Stimulated activated CD8-positive, alpha-beta memory T cell treated with anti-CD3 and anti-CD28 coated beads, Interleukin-4, amount 100 ng/mL, for 48 hours (primary cell): ENCODE measurements at places on chromosomes 11 and 22.

DNA sequence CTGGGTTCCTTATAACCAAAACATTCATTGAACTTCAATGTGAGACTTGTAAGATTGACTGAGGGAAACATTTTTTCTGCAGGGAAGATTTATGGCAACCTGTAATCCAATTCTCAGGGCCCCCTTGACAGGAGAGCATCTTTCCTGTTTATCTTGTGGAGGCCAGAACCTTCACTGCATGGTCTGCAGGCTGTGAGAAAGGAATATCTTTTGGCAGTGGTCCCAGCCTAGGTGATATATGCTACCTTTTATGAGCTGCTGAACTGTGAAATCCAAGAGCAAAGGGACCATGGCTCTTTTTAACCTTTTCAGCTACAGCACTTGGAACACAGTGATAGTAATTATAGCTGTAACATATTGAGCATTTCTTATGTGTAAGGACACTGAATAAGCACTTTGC lies 590.2 kb upstream of the B3GAT1 start:
- no peak for DNase-seq

DNA sequence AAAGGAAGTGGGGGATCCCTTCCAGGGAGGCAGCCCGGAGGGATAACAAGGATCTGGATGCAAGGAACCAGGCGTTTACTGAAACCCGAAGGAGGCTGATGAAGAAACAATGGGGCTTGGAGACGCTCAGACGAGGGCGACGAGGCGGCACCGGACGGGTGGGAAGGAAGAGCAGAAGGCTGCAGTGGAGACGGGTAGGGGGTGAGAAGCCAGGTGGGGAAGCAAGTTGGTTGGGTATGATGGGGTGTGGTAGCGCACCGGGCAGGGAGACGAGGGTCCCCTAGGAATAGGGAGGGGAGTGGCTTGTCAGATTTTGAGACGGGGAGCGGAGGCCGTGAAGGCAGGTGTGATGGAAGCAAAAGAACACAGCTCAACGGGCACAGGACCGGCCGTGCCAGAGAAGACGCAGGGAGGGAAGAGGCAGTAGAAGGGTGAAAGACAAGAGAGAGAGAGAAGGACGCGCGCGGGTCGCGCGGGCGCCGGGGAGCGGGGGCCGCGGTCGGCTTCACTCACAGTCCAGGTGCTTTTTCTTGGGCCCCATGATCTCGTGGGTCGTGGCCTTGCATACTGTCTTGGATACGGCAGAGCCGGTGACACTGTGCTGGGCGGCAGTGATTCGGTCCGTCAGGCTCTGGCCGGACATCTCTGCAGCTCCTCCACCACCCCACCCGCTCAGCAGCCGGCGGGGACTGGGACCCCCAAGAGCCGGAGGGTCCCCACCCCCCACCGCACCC lies 579 bp downstream of the PICALM start:
- peak; percentile 62 for DNase-seq

GRCh38 chr11:111944139-111944538 lies 7.0 kb downstream of the DIXDC1 start:
- DNase-seq = no peak

GRCh38 chr11:5611627-5612026 lies 13.2 kb upstream of the TRIM34 start:
- DNase-seq = no peak

- no peak for DNase-seq
These were observed 245.0 kb upstream of the POU2AF2 start for GRCh38 chr11:111000400-111001080.

DNA sequence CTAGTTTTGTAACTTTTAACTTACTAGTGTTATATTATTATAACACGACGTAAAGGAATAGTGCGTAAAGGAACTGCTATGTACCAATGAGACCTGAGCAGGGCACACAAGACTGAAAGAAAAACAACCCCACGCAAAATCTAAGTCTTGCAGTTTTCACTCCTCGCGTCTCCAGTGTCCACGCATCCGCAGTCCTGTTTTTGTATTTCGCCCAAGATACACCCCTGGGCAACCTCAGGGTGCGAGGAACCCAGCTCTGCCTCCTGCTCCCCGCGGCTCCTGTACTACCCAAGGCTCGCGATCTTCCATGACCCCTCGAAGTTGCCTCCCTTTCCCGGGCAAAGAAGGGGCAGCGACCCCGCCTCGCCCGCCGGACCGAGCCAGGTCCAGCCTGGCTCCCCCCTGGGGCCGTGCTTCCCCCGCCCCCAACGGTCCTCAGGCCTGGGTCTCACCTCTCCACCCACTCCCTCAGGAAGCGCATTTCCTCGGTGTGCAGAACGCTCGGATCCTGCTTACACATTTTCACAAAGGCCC lies 393 bp downstream of the ST13 start:
- no peak for DNase-seq

DNA sequence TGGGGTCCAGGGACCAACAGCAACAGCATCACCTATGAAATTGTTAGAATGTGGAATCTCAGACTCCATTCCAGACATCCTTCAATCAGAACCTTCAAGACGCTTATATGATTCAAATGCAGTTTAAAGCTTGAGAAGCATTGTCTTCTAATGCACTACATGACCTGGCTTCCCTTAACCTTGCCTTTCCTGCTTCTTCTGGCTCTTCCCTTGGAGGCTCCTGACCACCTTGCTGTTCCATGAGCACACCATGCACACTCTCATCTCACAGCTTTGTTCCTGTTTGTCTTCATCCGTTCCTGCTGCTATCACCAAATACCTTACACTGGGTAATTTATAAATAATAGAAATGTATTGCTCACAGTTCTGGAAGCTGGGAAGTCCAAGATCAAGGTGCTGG lies 26.1 kb downstream of the ZC3H12C start:
- DNase-seq = no peak

GRCh38 chr11:3808861-3809623 lies 682 bp downstream of the PGAP2 start:
- peak; percentile 49 for DNase-seq

DNA sequence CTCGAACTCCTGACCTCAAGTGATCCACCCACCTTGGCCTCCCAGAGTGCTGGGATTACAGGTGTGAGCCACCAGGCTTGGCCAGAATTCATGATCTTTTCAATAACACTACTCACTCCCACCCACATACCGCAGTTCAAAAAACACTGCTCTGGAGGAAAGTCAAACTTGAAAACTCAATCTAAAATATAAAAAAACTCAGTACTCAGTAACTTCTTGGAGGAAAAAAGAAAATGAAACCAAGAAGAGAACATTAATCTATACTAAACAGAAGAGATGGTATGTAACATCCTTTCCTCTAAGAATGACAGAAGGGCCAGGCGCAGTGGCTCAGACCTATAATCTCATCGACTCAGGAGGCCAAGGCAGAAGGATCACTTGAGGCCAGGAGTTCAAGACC lies 58.3 kb downstream of the MRTFA start:
- peak; percentile 36 for DNase-seq

DNA sequence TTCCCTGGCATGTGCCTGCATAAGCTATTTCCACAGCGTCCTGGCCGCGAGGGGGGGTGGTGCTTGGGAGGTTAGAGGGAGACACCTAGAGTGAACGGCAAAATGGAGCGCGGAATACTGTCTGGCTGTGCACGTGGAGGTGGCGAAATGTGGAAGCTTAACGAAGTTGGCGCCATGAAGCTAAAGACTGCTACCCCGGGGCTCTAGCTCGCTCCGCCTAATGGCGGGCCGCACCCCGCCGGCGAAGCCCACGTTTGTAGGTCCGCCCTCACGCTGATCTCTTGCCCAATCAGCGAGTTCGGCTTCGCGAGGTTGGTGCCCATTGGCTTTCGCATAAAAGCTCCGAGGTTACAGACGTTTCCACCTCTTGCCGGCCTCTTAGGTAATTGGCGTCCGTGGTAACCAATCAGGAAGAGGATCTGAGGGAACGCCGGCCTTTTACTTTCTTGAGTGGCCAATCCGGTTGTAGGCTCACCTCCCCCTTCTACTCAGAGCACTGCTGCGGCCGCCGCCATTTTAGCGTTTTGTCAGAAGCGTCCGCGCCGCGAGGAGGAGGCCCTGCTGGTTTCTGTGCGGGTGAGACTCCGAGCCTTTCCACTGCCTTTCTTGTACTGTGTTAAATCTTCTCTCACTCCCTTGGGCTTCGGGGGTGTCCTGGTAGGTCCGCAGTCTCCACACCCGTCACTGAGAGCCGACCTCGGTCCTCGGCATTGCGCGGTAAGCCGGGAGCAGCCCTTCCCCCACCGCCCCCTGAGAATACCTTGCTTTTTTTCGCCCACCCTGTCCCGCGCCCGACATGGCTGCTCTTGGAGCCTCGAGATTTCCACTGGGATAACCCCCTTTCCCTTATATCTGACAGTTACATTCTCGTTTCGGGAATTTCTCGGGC lies at the start of gene RBM4:
RBM4 (plus strand) TSS at position 527 of the 889 bp plus-strand sequence. CDS start 1,009 bp downstream, outside the sequence.
- peak; percentile 95 for DNase-seq

- no peak for DNase-seq
These were observed 1517.4 kb downstream of the BRD1 start for GRCh38 chr22:48310289-48310688.

- DNase-seq = no peak
These were observed 3.6 kb downstream of the SMIM38 start for GRCh38 chr11:69159150-69159852.

GRCh38 chr11:75311858-75312288 lies 39.6 kb downstream of the ARRB1 start:
- no peak for DNase-seq

DNA sequence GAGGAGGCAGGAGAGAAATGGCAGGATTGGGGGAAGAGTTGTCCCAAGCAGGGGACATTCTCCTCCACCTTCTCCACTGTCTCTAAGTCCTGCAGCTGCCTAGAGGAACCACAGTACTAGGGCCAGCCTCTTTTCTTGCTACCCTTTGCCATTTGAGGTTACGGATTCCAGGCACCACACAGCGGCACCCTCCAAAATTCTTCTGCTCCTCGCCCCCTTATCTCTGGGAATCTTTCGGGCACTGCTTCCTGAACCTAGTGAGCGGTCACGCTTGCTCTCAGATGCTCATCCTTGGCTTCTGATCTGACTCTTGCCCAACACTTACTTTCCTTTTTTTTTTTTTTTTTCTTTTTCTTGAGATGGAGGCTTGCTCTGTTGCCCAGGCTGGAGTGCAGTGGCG lies 26.6 kb upstream of the XBP1 start:
- no peak for DNase-seq

GRCh38 chr22:30318799-30319419 lies 7.8 kb downstream of the TBC1D10A start:
- no peak for DNase-seq

GRCh38 chr11:92391808-92392207 lies 167.2 kb downstream of the FAT3 start:
- no peak for DNase-seq

- DNase-seq = peak; percentile 63
These were observed 55.0 kb upstream of the ANO3 start for GRCh38 chr11:26276798-26277424.

DNA sequence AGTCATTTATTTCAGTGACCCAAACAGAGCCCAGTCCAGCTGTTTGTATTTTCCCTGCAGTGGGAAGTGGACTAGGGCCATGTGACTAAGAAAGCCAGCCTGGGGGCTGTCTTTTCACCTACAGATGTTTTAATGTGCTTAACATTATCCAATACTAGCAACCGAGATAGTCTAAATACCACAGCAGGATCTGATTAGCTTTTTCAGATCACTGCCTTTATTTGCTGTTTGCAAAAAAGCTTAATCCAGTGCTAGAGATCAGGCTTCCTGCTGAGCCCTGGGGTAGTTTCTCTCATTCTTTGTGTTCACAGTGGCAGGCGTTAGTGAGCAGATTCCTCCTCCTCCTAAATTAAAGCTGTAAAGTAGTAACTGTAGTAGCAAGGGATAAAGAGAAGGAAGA lies 35.0 kb downstream of the ZC3H12C start:
- no peak for DNase-seq

- no peak for DNase-seq
These were observed 20.3 kb downstream of the ARFGAP2 start for GRCh38 chr11:47156333-47156732.

DNA sequence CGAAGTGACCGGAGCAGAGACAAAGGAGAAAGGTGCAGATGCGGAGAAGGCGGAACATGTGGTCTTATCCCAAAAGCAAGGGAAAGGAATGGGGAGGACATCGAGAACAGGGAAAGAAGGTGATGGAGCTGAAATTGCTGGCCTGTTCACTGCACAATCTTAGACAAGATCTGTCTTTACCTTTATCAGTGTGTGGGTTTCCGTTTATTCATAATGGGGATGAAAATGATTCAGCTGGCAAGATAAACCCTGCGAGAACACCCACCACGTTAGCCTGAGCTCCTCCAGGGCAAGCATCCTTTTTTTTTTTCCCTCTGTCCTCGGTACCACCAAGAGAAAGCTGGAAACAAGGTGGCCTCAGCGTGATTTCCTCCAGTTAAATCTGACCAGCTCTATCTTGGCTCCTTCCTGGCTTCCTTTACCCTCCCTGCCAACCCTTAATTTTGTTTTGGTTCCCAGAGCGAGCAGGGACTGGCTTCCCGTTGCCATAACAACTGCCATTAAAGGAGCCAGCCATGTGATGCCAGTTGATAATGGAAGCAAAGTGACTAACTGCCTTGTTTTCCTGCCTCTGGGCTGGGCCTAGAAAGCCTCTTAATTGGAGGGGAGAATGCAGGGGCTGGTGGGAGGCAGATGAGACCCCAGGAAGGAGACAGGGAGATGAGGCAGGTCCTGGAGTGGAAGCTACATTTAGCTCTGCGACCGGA lies 4.2 kb downstream of the SGSM1 start:
- DNase-seq = no peak

GRCh38 chr22:32888976-32889375 lies 87.5 kb downstream of the TIMP3 start:
- no peak for DNase-seq

- DNase-seq = no peak
These were observed 4.4 kb downstream of the TRMU start for GRCh38 chr22:46339956-46340355.

DNA sequence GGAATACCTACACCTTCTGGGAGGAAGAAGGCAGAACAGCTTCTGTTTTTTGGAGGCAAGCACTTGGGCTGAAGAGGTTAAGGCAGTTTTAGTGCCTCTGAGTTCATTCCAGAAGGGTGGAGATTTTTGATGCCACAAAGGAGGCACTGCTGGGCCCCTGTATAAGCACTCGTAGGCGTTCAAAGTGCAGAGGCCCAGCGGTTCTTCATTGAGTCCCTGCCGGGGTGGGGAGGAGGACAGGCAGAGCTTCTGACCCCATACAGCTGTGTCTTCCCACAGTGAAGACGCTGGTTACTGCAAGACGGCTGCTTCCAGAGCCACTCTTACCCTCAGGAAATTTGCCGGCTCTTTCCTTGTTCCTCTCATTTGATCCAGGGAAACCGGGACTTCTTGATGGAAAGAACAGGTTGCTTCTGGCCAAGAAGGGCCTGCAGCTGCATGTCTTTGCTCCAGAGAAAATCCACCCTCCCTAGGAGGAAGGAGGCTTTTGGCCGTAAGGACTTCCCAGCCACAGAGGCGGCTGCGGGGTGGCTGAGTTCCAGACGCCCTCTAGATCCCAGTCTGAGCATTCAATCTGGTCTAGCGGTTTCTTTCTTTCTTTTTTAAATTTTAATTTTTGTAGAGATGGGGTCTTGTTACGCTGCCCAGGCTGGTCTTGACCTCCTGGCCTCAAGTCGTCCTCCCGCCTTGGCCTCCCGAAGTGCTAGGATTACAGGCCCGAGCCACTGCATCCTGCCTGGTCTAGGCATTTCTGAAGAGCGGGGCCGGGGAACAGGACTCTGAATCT lies 9.4 kb downstream of the ADAMTS15 start:
- DNase-seq = no peak
